HCT116 (cell line): ENCODE measurements at places on chromosomes 6 and 20. TPM values are rescaled to one million over a fixed set of nuclear protein-coding genes. Genes with fewer than 3 reads are reported as not detected.

GRCh38 chr20:36028106-36028808 lies 59.9 kb downstream of the CNBD2 start:
- H3K4me3 ChIP-seq = no peak overlapping the region
- no peaks in the 10 kb centered on the region for H3K36me3 ChIP-seq
- H3K4me1 ChIP-seq = no peaks in the 10 kb centered on the region
- H3K27ac ChIP-seq = no peak overlapping the region
- H3K27me3 ChIP-seq = no peaks in the 10 kb centered on the region

SNAP25 gene
- 0.39 TPM for total RNA-seq

GRCh38 chr6:169866140-169866534 lies 114.7 kb downstream of the ERMARD start:
- H3K36me3 ChIP-seq = no peaks in the 10 kb centered on the region
- no peak for DNase-seq
- no peaks in the 10 kb centered on the region for H3K4me1 ChIP-seq
- no peaks in the 10 kb centered on the region; the same call in 1 of the 2 replicates for H3K27me3 ChIP-seq

DNA sequence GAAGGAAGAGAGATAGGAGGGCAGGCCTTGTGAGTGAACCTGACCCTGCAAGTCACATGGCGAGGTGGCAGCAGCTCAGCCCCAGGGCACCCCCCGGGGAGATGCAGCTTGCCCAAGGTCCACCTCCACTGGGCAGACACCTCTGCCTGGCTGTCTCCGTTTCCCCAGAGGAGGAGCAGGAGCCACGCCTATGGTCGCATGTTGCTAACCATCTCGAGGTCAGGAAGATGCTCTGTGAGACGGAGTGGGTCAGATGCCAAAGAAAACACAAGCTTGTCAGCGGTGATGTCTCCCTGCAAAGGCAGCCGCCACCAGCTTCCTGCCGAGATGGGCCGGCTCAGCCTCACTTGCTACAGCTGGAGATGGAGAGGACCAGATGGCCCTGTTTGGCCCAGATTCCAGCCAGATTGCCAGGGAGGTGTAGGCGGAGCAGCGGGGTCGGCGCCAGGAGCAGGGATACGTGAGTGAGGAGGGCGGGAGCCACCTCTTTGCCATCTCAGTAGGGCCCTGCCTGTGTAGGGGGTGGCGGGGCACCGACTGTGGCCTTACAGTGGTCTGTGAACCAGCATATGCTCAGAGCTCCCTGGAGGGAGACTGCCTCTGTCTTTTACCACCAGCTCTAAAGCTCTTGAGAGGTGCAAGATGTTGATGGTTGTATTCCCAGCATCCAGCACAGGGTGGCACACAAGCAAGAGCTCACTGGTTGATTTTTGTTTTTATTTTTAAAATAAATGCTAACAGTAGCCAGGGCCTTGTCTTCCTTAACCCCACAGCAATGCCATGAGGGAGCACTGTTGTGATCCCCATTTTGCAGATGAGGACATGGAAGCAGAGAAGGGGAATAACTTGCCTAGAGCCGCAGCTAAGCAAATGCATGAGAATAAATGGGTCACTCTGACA lies 42.9 kb upstream of the FAM83D start:
- no peak for DNase-seq
- no peak overlapping the region for H3K27ac ChIP-seq
- H3K4me3 ChIP-seq = no peak overlapping the region
- H3K36me3 ChIP-seq = no peaks in the 10 kb centered on the region

BTN1A1 gene
- 0.32 TPM for total RNA-seq
